Central memory CD8-positive, alpha-beta T cell (primary cell): ENCODE measurements at places on chromosomes 11 and 22.

DNA sequence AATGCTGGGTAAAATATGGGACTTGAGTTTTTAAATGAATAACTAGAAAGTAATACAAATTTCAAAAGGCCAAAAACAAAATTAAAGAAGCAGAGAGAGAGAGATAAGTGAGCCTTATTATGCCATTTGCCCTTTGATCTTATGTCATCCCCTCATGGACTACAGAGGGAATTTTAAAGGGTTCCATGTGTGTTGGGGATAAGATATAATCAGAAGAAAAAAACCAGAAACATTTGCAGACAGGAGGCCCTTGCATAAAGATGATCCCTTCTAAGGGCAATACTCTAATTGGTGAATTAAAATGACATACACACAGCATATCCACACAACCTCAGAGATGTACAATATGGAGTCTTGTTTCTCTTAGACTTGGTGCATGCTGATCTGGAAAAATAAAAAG is 406.6 kb upstream of the LARGE1 start:
- no peak for DNase-seq

DNA sequence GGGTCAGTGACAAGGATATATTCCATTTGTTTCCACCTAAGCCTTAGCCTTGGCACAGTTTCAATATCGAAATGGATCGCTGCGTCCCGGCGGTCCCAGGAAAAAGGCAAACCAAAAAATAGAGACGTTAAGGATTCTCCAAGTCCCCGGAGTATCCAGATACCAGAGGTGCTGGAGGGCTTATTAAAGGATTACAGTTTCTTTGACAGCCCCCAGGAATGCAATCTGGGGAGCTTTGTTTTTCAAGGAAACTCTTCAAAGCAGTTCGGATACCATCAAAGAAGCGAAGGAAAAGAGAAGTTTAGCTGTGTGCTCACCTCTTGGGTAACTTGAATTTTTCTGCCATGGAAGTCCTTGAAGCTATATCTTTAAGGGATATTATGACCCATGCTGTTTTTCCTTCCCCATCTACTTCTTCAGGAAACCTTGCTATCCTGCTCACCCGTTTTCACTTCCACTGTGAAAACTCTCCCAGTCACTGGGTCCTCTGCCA is 600 bp upstream of the GPR83 start:
- DNase-seq: no peak

GRCh38 chr22:44676441-44677352 is 25.3 kb upstream of the PRR5 start:
- DNase-seq: no peak

GRCh38 chr11:57900320-57900719 is 123.4 kb upstream of the OR9Q1 start:
- no peak for DNase-seq

GRCh38 chr11:135062994-135063393 is 651.0 kb upstream of the B3GAT1 start:
- DNase-seq: no peak

GRCh38 chr11:18802381-18803257 is 11.0 kb upstream of the PTPN5 start:
- DNase-seq: no peak

DNA sequence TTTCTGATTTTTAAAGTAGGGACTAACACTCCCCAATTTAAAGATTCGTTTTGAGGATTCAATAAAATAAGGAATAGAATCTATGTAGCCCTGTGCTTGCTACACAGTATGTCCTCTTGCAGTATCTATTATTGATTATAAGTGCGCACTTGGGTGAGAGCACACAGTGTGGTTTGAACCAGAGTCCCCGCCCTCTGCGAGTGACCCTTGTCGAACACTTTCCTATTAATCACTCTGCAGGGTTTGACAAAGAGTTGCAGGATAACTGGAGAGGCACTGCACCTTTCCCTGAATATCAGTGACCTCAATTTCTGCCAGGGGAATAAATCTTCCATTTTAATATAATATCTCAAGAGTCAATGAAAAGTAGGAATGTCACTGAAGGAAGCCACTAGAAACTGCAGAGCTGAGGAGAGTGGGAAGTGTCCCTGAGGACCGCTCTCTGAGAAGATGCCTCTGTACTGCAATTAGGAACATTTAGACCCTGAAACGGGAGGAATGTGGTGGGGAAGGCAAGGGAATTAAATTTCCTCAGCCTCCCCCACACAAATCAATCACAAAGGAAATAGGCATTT is 182.2 kb downstream of the MAML2 start:
- DNase-seq: no peak

- no peak for DNase-seq
These were observed 76.0 kb upstream of the WNT7B start for GRCh38 chr22:46052801-46053562.

GRCh38 chr11:125258291-125259032 is 93.9 kb downstream of the PKNOX2 start:
- no peak for DNase-seq

GRCh38 chr11:107770551-107770951 is 58.7 kb upstream of the SLN start:
- DNase-seq: no peak

DNA sequence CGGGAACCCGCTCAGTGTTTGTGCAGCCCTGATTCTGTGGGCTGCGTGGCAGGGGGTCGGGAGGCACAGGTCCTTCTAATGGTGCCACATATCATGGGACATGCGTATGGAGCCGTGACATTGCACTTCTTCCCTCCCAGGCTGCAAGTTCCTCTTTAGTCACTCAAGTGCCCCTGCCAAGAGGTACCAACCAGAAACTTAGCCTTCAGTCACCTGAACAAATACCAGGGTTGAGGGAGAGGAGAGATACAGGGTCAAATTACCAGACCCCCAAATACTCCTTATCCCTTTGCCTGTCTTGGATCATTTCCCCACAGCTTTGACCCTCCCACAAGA is 209.1 kb downstream of the BUD13 start:
- no peak for DNase-seq

DNA sequence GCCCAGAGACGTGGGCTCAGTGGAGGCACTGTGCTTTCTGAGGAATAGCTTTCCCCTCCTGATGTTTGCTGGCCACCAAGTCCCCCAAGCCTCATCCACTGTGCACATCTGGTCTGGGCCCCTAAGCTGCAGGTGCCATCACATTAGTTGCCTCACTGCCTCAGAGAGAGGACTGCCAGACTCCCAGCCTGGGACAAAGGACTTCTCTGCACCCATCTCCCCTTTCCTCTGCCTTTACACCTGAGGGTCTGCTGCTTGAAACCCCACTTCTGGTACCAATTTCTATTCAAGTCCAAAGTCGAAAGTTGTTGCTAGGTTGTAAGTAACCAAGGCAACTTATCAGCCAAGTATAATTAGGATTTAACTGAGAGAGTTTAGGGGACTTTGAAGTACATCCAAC is 3.7 kb upstream of the LZTR1 start:
- no peak for DNase-seq

DNA sequence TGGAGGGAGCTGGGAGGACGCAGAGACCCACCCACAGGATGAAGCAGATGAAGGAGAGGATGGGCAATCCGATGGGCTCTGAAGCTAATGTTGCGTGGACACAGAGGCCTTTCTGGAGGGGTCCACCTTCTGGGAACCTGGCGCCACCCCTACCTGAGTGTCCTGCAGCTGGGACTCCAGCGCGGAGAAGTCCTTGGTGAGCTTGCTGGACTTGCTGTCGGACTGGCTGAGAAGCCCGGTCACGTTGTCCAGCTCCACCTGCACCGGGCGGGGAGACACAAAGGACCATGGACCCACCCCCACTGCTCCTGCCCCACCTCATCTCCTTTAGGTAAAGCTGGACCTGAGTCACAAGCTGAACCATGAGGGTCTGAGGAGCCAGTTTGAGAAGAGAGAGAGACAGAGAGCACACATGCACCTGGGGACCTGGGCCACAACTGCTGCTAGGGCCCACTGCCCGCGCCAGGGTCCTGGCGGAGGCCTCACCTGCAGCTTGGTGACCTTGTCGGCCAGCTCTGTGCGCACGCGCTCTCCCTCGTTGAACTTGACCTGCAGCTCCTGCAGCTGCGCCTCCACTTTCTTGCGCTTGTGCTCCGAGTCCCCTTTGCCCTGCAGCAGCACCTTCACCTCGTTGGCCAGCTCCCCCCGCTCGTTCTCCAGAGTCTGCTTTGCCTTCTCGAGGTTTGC is 40.8 kb downstream of the APOL1 start:
- DNase-seq: no peak

GRCh38 chr11:83720675-83721074 is 434.5 kb upstream of the CCDC90B start:
- no peak for DNase-seq

DNA sequence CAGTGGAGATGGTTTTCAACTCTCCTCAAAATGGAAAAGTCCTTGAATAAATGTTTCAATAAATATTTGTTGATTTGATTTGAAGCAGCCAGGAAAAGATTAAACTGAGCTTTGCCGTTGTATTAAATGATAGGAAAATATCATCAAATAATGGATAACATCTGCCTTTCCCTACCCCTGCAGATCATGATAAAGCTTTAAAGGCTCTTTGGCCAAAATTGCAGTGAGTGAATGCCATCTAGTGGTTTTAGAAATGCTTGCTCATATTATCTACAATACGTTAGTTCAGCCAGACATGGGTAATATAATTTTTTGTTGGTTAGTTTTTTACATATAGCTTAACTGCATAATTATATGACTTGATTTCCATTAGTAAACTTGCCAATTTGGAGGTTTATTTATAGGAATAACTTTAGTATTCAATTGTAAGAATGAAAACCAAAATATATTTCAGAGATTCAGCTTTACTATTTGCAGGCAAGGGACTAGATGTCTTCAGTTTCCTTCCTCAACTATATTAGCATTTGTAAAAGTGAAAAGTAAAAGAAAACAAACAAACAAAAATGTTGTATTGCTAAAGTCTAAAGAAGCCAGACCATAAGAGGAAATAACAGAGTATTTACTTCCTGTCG is 159.2 kb downstream of the MSANTD4 start:
- no peak for DNase-seq

- no peak for DNase-seq
These were observed 77.7 kb downstream of the C22orf31 start for GRCh38 chr22:28983788-28984441.

DNA sequence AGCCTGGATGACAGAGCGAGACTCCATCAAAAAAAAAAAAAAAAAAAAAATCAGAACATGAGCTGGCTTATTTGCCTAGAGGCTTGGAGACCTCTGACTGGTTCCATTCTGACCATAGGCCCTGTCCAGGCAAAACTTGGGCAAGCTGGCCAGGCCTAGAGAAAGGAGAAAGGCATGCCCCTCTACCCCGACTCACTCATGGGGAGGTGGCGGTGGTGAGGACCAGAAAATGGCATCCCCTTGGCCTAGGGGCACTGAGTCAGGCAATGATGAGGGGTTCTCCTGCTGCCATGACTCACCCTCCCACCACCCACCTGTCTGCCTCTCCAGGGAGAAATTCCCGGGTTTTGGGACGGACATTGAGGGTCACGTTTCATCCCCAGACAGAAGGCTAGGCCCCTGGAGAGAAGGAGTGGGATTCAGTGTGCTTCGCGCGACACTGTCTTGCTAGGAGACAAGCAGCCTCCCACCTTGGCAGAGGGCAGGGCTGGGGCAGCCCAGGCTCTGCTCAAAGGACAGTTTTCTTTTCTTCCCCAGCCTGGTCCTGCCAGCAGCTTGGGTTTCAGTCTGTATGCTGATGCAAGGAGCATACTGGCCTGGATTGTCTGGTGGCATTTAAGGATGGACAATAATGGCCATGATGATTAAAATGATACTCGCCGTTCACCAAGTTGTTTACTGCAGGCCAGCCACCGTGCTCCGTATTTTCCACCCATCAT is 17.2 kb downstream of the TOB2 start:
- DNase-seq: no peak
